ENCODE measurements at places on chromosomes 7 and 10. TPM values are rescaled to one million over a fixed set of nuclear protein-coding genes. Genes with fewer than 3 reads are reported as not detected.

Gene CYP2C19
- total RNA-seq = 0.61 TPM

Gene INSYN2A
- 0.82 TPM for total RNA-seq

GRCh38 chr10:79479283-79479909 is 32.9 kb upstream of the EIF5AL1 start:
- H3K27ac ChIP-seq = no peak overlapping the region
- DNase-seq = no peak
- H3K4me3 ChIP-seq = no peak overlapping the region
- H3K27me3 ChIP-seq = no peaks in the 10 kb centered on the region
- no peaks in the 10 kb centered on the region for H3K36me3 ChIP-seq

- no peak overlapping the region for H3K4me3 ChIP-seq
- no peak for DNase-seq
- no peaks in the 10 kb centered on the region for H3K4me1 ChIP-seq
- H3K36me3 ChIP-seq = no peaks in the 10 kb centered on the region
- H3K27ac ChIP-seq = no peak overlapping the region
- no peaks in the 10 kb centered on the region for H3K27me3 ChIP-seq
Measured at GRCh38 chr7:46723742-46724141, 802.7 kb upstream of the IGFBP3 start.

DNA sequence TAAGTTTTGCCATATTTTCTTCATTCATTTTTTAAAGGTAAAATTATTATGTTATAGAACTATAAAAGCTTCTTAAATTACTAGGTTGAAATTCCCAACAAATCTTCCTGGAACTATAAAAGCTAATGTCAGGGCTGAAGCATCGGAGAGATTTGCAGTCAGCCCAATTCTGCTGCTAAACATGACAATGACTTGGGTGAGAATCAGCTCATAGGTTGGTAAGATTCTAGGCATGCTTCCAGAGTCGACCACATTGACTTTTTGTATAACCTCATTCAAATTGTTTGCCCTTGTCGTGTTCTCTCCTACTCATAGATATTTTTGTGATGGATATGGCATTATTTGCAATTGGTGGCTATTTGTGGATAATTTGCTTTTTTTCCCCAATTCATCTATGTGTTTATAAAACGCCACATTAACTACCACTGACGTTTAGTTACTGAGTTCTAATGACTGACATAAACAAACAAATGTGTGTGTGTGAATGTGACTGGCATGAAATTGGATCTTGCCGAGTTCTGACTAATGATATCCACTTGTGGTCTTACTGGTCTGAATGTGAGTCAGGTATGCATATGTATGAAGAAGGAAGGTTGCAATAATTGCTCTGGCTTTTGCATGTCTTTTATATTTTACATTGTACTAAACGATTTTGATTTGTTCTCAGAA is 579.8 kb downstream of the PARD3 start:
- H3K4me3 ChIP-seq = no peak overlapping the region
- H3K4me1 ChIP-seq = no peaks in the 10 kb centered on the region
- no peak overlapping the region for H3K27ac ChIP-seq
- no peaks in the 10 kb centered on the region for H3K27me3 ChIP-seq
- H3K36me3 ChIP-seq = no peaks in the 10 kb centered on the region

DNA sequence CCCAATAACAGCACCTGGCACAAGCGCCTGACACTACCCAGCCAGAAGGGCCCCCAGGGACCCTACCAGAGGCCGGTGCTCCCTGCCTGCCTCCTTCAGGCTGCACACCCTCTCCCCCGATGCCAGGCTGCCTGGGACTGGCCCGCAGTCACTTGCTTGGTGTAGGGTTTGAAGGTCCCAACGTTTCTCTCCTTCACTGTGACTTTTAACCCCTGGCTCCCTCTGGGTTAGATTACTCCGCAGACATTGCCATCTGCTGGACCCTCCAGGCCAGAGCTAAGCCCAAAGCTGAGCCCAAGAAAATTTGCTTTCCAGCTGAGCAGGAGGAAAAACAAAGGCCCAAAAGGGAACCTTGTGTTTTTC is 6.9 kb downstream of the CDHR1 start:
- H3K27me3 ChIP-seq = peaks cover 33% of the 10 kb centered on the region
- no peak overlapping the region for H3K27ac ChIP-seq
- no peaks in the 10 kb centered on the region for H3K36me3 ChIP-seq
- no peak overlapping the region for H3K4me3 ChIP-seq
- no peak for DNase-seq

DNA sequence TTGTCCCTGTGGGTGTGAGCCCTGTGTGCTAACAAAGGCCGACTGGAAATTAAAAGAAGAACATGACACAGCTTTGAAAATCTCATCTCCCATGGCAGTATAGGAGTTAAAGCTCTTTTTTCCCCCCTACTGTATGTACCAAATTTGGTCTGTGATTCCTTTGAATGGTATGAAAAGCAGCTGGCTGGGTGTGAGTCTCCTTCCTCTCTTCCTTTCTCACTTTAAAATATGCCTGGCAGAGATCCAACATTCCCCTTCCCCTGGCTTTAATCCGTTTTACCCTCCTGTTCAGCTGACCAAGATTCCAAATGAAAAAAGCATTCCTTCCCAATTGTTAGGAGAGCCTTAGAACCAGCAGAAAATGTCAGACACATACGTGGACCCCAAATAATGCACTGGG is 225.0 kb upstream of the CELF2 start:
- H3K27ac ChIP-seq = peak overlapping the region; percentile 57
- no peaks in the 10 kb centered on the region for H3K36me3 ChIP-seq
- peak overlapping the region; percentile 8 for H3K4me3 ChIP-seq
- DNase-seq = no peak
- H3K4me1 ChIP-seq = peaks cover 29% of the 10 kb centered on the region
